Tibial artery (tissue), 4 donors: ENCODE measurements at places on chromosomes 6 and 20.

GRCh38 chr20:53074811-53075314, 102.7 kb downstream of the TSHZ2 start:
- no peaks in the 10 kb centered on the region for H3K27me3 ChIP-seq
- no peaks in the 10 kb centered on the region for H3K4me1 ChIP-seq
- H3K36me3 ChIP-seq, result no peaks in the 10 kb centered on the region
- no peak overlapping the region for H3K4me3 ChIP-seq
- H3K27ac ChIP-seq, result no peak overlapping the region

- no peak overlapping the region for H3K4me3 ChIP-seq
- no peaks in the 10 kb centered on the region for H3K4me1 ChIP-seq
- H3K27ac ChIP-seq, result no peak overlapping the region
- no peaks in the 10 kb centered on the region for H3K27me3 ChIP-seq
- DNase-seq, result no peak
Measured at GRCh38 chr6:135870722-135871121, 19.2 kb downstream of the PDE7B start.

- H3K4me3 ChIP-seq, result no peak overlapping the region
- no peaks in the 10 kb centered on the region for H3K36me3 ChIP-seq
- no peaks in the 10 kb centered on the region for H3K4me1 ChIP-seq
- DNase-seq, result no peak
Measured at GRCh38 chr6:131789219-131789618, 18.6 kb upstream of the ENPP1 start.

DNA sequence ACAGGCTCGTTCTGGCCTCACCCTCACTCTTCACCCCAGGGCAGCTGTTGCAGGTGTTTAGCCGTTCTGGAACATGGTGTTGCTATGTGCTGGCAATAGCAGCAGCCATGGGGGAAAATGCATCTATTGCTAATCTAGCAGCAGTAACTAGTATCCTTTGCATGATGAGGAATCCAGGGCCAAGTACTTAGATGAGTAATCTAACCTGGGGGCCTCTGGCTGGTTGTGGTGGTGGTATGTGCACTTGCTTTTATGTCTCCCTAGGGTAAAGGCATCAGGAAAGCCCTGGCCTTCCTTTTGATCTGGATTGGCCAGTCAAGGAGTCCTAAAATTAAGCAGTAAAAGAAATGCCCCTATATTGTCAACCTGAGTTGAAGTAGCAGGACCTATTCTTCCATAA, 594.5 kb upstream of the MAP3K7 start:
- H3K27ac ChIP-seq, result no peak overlapping the region
- no peaks in the 10 kb centered on the region for H3K36me3 ChIP-seq
- H3K27me3 ChIP-seq, result no peaks in the 10 kb centered on the region
- no peak overlapping the region for H3K4me3 ChIP-seq

DNA sequence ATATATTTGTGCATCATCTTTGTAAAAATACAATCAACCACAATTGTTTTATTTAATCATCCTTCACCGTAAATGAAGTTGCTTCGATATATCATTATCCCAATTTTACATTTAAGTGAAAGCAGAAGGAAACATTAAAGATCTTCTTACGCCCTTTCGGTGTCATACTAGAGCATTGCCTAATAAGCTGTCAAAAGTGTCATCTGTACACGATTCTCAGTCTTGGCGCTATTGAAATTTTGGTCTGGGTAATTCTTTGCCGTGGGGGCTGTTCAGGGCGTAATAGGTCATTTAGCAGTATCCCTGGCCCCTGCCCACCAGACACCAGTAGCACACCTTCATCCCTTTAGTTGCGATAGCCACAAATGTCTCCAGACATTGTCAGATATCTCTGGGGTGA, 40.4 kb upstream of the TMEM170B start:
- H3K36me3 ChIP-seq, result no peaks in the 10 kb centered on the region
- no peak for DNase-seq
- H3K4me1 ChIP-seq, result peaks cover 14% of the 10 kb centered on the region

- H3K4me1 ChIP-seq, result no peaks in the 10 kb centered on the region
- H3K4me3 ChIP-seq, result no peak overlapping the region
- H3K27me3 ChIP-seq, result no peaks in the 10 kb centered on the region
- no peak for DNase-seq
- H3K36me3 ChIP-seq, result no peaks in the 10 kb centered on the region
- no peak overlapping the region for H3K27ac ChIP-seq
Measured at GRCh38 chr6:87922947-87923330, 124.7 kb upstream of the SPACA1 start.
